Right renal cortex interstitium (tissue), 3 donors: ENCODE measurements at places on chromosomes 4 and X. TPM values are rescaled to one million over a fixed set of nuclear protein-coding genes. Genes with fewer than 3 reads are reported as not detected.
A peak's percentile ranks its signal among the peaks of the same experiment; 100 is the strongest.

The GAB3 gene
- polyA plus RNA-seq: 1.9 TPM

The GAGE2A gene
- polyA plus RNA-seq: not detected

The DMD gene
- 15.4 TPM for polyA plus RNA-seq

The LETM1 gene
- 19.8 TPM for polyA plus RNA-seq

GRCh38 chrX:150463566-150463965 is 100.4 kb downstream of the MAMLD1 start:
- DNase-seq: no peak

DNA sequence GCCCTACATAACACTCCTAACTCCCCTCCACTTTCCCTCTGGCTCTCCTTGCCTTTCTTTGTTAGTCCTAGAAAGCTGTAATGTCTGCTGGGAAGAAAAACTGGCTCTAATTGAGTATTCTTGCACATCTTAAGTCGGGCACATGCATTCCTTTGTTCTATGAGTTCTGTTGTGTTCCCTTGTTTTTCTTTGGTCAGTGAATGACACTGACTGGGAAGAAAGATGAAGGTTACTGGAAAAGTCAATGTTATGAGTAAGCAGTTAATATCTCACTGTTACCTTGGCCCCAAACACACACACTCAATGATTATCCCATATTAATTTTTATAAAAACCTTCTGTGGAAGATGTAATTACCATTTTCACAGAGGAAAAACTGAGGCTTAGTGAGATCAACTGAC is 215.9 kb downstream of the SOWAHB start:
- DNase-seq: no peak

- no peak for DNase-seq
These were observed 102.7 kb downstream of the GRID2 start for GRCh38 chr4:92406488-92406887.

DNA sequence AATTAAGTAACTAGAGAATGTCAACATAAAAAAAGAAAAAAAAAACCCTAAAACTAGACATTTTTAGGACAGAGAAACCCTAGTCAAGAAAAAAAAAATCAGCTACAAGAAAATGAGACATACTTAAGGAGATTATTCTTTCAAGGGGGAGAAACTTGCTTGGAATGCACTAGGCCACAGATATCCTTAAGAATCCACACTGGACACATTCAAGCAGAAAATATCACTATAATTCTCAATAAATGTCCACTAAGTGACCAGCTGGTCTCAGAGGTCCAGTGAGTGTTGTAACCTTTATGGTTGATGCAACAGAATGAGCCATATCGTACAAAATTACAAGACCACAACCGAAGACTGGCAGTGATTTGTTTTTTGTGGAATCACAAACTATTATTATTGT is 15.6 kb upstream of the IBSP start:
- DNase-seq: no peak

DNA sequence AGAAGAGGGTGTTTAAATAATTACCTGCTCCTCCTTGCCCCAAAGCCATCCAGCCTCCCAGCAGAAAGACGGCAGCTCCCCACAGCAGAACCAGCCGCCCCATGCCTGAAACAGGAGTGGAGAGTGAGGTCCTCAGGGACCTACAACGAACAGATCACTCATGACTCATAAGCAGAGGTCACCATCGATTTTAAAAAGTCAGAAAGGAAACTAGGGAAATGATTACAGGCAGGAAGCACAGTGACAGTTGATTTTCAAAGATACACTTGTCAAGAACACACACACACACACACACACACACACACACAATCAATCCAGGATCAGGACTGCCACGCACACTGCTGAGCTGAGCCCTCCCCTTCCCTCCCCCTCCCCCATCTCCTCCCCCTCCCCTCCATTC is at the start of gene CRLF2:
CRLF2 (minus strand) TSS at position 118 of the 400 bp plus-strand sequence; CDS start at position 103, 15 bp downstream.
- DNase-seq: no peak

GRCh38 chrX:20352935-20353336 is 86.2 kb upstream of the RPS6KA3 start:
- no peak for DNase-seq

DNA sequence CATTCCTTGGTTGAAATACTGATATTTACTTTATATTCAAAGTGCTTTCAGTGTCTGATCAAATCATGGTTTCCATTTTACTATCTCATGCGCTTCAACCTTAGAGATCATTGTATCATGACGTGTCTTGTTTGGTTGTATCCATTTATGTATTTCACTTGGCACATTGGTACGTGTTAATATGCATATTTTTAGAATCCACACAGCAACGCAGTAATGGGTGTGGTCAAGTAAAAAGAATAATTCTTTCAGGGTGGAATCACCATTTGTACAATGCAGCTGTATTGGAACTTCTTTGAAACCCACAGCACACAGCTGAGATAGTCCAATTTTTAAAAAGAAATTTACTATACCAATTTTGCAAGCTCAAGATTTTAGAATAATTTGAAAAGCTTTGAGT is 29.1 kb downstream of the VCX start:
- no peak for DNase-seq

DNA sequence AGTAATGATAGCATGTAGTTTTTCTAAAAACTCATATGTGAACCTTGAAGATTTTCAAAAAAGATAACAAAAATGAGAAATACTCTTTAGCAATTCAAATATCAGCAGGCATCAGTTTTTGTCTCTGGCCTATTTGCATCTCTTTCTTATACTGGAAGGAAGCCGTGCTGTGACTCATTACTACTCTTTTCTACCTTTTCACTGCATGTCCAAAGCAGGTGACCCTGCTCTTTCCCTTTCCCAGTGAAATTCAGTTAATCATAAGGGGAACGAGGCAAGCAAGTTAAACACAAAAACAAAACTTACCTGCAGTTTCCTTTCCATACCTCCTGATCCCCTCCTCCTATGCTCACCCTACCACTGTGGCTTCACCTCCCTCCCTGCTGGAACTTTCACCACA is 9.3 kb downstream of the SPATA4 start:
- DNase-seq: no peak

GRCh38 chrX:53135581-53135980 is 41.6 kb downstream of the KANTR start:
- no peak for DNase-seq

GRCh38 chr4:156547891-156548290 is 423.7 kb downstream of the PDGFC start:
- no peak for DNase-seq

- no peak for DNase-seq
These were observed 100.8 kb upstream of the MSX1 start for GRCh38 chr4:4758681-4759080.

DNA sequence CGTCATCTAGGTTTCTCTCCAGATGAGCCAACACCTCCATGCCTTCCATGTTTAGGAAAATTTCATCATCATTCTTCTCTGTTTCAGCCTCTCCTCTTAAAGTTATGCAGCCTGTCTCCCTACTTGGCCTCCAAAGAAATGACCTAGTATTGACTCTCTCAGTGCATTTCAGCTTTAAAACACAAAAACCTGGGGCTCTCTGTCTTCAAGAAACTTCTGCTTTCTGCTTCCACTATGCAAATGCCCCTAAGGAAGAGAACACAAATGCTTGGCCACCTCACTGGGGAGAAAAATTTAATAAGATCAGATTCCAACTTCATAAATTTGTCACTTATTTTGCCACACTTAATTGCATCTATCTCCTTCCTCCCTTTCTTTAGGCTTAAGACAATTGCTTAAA is 93.3 kb downstream of the GPRIN3 start:
- DNase-seq: no peak

DNA sequence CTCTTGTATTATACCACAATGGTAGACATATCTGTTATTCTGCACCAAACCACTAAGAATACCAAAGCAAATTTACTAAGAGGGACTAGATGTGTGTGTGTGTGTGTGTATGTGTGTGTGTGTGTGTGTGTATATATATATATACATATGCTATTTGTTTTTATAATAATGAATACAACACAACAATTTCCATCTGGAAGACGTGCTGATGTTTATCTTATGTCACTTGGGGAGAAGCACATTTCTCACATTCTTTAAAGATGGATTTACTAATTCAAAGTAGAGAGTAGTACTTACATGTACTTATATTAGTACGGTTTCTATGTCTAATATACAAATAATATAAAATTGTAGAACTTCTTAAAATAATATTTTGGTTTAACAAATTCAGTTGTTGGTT is 52.0 kb downstream of the EDNRA start:
- DNase-seq: no peak

DNA sequence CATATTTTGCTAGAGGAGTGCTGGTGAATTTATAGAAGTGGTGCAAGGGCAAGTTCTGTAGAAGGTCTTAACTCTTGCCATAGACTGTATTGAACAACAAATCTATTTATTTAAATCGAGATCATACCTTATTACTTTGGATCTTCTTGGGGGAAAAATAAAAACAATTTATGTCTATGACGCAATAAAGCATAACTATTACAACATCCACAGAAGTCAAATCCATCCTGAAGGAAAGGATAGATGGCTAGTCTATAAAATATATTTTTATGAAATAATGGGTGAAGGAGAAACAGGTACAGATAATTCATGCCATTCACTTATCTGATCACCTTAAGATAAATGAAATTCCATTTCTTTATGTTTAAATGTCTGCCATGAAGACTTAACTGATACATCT is 1168.8 kb upstream of the AGA start:
- no peak for DNase-seq

- DNase-seq: no peak
These were observed 39.1 kb upstream of the UCP1 start for GRCh38 chr4:140607852-140608251.

- DNase-seq: no peak
These were observed 24.1 kb upstream of the ZDHHC15 start for GRCh38 chrX:75546724-75547511.

- no peak for DNase-seq
These were observed 123.5 kb downstream of the BCOR start for GRCh38 chrX:39974270-39974669.

GRCh38 chr4:154982187-154983047 is 201.3 kb downstream of the RBM46 start:
- peak; percentile 52 for DNase-seq

GRCh38 chr4:147318586-147318985 is 162.3 kb upstream of the EDNRA start:
- no peak for DNase-seq
